ENCODE measurements at places on chromosomes 1 and 21. TPM values are rescaled to one million over a fixed set of nuclear protein-coding genes. Genes with fewer than 3 reads are reported as not detected.

GRCh38 chr1:12643079-12643478 lies 806 bp upstream of the AADACL4 start:
- peaks cover 13% of the 10 kb centered on the region for H3K27me3 ChIP-seq
- no peak overlapping the region for H3K4me3 ChIP-seq
- H3K4me1 ChIP-seq: no peaks in the 10 kb centered on the region
- H3K27ac ChIP-seq: no peak overlapping the region

DNA sequence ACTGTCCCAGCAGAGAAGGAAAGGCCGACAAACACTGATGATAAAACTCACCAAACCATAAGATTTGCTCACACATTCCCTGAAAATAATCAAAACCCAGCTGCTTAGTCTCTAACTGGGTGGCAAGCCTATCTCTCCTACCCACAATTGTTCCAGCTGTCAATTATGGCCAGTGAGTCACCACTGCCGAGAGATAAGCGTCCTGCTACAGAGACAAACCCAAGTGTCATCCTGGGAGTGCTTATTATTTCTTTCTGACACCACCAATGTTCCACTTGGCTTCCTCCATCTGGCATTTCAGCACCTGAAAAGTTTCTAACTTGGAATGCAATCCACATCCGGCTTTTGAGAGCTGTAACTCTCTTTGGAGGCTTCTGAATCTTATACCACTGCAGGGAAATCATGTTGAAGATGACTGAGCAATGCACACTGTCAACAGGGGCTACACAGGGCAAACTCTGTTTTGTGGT lies 51.5 kb upstream of the VAV3 start:
- H3K4me1 ChIP-seq: peaks cover 7% of the 10 kb centered on the region
- no peak overlapping the region for H3K27ac ChIP-seq
- peaks cover 21% of the 10 kb centered on the region for H3K27me3 ChIP-seq
- H3K4me3 ChIP-seq: no peak overlapping the region
- peak; percentile 71 for DNase-seq

The MMP23B gene
- total RNA-seq: 0.59 TPM

DNA sequence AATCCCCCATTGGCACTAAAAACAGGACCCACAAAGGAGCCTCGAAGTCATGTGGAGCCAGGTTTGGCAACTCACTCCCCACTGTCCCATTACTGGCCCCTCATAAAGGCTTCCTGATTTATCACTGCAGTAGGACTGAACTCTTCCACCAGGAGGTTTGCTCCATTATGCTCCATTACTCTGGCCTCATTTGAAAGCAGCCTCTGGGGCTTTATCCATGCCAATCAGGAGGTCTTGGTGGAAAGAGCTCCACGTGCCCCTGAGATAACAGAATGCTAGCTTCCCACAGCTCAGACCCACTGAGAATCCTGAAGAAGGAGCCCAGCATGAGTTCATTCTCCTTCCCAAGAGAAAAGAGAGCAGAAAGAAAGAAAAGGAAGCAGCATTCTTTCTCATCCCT lies 76.4 kb downstream of the HIVEP3 start:
- no peak overlapping the region for H3K4me3 ChIP-seq
- no peak for DNase-seq
- no peaks in the 10 kb centered on the region for H3K27me3 ChIP-seq
- H3K36me3 ChIP-seq: no peaks in the 10 kb centered on the region
- peaks cover 30% of the 10 kb centered on the region for H3K4me1 ChIP-seq

DNA sequence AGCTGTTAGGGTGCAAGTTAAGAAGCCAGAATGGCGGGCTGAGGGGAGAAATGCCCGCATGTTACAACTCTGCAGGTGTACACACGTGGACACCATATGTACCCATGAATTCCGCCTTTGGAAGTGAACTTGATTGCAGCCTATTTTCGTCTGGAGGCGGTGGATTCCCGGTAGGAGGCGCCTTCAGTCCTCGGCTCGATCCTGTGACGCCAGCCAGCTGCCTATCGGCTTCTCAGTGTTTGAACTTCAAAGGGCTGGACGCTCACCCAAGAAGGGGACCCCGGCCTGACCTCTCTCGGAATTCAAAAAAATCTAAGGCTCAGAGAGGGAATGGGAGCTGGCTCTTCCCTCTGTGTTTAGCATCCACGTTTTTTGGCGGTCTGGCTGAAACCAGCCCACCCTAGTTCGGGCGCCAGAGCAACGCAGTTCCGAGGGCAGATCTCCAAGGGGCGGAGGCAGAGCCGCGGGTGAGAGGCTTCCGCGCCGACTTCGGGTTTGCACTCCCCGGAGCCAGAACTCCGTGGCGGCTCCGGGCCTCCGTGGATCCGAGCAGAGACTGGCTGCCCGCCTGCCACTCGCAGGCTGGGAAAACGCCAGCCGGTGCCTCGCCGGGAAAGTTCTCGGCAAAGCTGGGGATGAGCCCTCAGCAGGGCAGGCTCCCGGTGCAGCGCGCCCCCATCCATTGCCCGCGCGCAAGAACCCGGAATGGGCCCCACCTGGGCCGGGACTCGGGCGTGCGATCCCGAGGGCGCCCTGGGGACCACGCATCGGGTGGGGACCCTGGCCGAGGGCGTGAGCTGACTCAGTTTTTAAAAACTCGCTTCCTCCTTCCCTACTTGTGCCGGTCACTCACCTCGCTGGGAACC lies 996 bp upstream of the TMEM51 start:
- H3K27ac ChIP-seq: peak overlapping the region; percentile 23
- DNase-seq: peak; percentile 96
- peaks cover 16% of the 10 kb centered on the region for H3K27me3 ChIP-seq
- H3K4me3 ChIP-seq: peak overlapping the region; percentile 74
- no peaks in the 10 kb centered on the region for H3K36me3 ChIP-seq

- H3K27ac ChIP-seq: no peak overlapping the region
- H3K36me3 ChIP-seq: no peaks in the 10 kb centered on the region
- H3K27me3 ChIP-seq: peaks cover 48% of the 10 kb centered on the region
These were observed 12.5 kb downstream of the RIMS3 start for GRCh38 chr1:40652979-40653378.

DNA sequence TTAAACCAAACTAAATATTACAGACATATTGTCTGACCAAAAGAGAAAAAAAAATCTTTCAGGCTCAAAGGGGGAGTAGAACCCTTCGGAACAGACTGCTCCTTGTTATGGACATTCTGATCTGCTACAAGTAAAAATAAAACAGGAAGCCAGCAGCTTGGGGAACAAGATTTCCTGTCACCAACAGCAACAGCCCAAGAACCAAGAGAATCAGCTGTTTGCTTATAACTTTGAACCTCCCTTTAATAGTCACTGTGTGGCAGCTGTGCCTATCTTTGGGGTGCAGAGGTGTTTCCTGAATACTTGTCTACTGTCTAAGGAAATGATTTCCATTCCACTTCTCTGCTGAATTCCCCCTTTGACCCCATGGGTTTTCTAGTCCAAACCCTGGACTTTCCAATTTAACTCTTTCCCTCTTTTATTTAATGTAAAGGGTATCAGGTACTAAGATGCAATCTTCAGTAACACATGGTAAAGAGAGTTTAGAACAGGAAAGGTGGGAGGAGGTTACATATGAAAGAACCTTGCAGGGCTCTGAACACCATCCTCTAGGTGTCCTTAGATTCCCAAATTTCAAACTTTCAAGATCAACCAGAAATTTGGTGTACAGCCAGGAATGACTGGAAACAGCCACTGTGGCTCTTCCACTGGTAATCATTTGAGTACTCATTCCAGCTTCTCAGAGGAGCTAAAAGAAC lies 38.6 kb downstream of the GPR3 start:
- peaks cover 36% of the 10 kb centered on the region for H3K4me1 ChIP-seq
- H3K36me3 ChIP-seq: peaks cover 13% of the 10 kb centered on the region
- H3K27ac ChIP-seq: no peak overlapping the region
- no peak for DNase-seq
- H3K27me3 ChIP-seq: no peaks in the 10 kb centered on the region

The CYP4Z1 gene
- not detected for total RNA-seq

The PM20D1 gene
- not detected for total RNA-seq

DNA sequence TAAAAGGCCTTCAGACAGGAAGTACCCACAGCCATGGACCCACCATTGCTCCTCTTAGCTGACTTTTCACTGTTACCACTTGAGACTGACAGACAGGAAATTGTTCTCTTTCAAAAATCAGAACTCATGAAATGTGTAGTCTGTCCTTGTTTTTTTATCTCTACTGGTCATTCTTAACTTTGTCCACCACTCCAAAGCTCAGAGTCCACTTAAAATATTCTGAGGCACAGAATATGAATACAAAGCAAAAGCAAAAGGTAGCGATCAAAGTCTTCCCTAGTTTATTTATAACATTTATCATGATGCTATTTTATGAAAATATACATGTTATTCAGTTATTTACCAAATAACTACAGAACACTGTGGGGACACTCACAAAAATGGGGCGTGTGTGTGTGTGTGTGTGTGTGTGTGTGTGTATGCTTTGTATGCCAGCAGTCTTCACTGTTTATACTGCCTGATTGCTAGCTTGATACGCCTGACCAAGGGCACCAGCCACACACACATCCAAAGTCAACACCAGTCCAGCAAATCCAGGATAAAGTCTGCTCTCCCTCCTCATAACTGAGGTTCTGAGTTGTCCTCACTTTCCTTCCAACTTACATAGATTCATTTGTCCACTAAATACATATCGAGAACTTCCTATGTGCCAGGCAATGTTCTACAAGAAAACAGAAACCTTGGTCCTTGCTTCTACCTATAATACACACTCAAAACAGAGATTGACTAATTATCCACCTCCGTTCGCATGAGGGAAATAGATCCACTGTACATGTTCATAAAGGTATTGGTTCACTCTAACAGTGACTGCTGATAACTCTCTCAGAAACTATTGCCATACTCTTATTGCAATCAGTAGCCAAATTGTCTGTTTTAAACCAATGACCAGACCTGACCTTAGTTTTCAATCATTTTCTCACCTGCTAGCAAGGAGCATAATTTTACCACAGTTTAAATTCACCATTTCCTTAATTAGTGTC lies 79.4 kb downstream of the ERICH3 start:
- H3K27me3 ChIP-seq: no peaks in the 10 kb centered on the region
- DNase-seq: no peak
- H3K4me1 ChIP-seq: no peaks in the 10 kb centered on the region
- no peak overlapping the region for H3K27ac ChIP-seq
- no peak overlapping the region for H3K4me3 ChIP-seq
- H3K36me3 ChIP-seq: no peaks in the 10 kb centered on the region

DNA sequence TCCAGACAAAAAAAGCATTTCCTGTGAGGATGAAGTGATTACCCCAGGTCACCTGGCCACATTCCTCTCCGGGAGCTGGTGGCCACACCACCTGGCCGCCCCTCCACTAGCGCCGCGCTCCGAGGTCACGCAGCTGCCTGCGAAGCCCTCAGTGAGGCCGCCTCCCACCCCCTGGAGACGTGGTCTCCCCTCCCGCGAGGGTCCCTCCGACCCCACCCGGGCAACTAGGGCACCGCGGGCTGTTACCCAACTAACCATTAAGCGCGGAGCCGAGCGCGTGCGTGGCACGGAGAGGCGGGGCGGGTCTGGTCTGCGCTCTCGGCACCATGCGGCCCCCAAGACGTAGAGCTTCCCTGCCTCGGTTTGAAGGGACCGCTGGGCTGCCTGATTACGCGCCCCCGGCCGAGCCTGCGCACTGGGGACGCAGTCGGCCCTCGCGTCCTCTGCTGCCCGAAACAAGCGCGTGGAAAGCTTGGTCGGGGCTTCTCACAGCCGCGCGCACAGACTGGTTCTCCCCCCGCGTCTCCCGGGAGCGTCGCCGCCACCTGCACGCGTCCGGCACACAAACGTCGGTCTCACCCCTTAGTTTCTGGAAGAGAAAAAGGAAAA lies 106.5 kb downstream of the SLC16A1 start:
- peak overlapping the region; percentile 73 for H3K4me3 ChIP-seq
- H3K27ac ChIP-seq: no peak overlapping the region
- H3K36me3 ChIP-seq: no peaks in the 10 kb centered on the region
- H3K27me3 ChIP-seq: no peaks in the 10 kb centered on the region
- H3K4me1 ChIP-seq: peaks cover 5% of the 10 kb centered on the region

The PLXNA2 gene
- total RNA-seq: 2.7 TPM

DNA sequence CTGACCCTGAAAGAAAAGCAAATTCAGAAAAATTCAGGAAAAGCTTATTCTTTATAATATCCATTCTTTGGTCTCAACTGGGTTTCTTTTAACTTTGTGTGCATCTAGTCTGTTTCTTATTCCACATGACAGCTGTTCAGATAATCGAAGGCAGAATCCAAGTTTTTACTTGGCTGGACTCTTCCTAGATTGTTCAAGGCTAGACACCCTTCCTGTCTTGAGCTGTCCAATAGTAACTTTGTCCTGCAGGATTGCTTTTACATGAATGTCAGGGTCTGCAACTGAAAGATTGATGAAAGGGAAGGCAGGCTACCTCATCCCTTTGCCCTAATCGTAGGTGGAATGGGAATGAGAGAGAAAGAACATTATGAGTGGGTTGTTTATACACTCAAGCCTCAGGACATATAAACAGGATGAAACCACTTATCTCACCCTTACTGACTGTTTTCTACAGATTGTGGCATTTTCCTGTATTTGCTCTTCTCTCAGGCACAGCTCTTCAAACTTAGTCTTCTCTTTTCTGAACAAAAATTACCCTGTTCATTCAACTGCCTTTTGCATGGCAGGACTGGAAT lies 76.9 kb downstream of the LEPR start:
- no peaks in the 10 kb centered on the region for H3K36me3 ChIP-seq
- no peaks in the 10 kb centered on the region for H3K27me3 ChIP-seq
- no peak overlapping the region for H3K4me3 ChIP-seq
- no peaks in the 10 kb centered on the region for H3K4me1 ChIP-seq
- H3K27ac ChIP-seq: no peak overlapping the region

GRCh38 chr1:80085067-80085466 lies 1078.5 kb upstream of the ADGRL4 start:
- no peak overlapping the region for H3K4me3 ChIP-seq
- H3K4me1 ChIP-seq: no peaks in the 10 kb centered on the region
- H3K27me3 ChIP-seq: no peaks in the 10 kb centered on the region

The STIL gene
- total RNA-seq: 4.0 TPM

The LYPD8 gene
- not detected for total RNA-seq

The AMY2A gene
- not detected for total RNA-seq

The FMOD gene
- total RNA-seq: 5.9 TPM

DNA sequence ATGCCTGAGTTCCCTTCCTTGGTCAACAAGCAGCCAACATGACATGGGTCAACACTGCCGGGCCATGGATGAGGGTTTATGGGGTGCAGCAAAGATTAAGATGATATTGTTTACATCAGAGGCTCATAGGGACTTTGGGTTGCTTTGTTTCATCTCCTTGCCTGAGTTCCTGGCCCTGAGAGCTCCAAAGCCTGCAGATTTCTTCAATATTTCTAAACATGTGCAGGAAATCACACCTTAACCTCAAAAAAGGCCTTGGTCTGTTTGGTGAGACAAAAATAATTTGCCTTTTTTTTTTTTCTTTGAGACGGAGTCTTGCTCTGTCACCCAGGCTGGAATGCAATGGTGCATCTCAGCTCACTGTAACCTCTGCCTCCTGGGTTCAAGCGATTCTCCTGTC lies 876 bp downstream of the SLAMF8 start:
- H3K27ac ChIP-seq: no peak overlapping the region
- H3K27me3 ChIP-seq: peaks cover 14% of the 10 kb centered on the region
- peaks cover 6% of the 10 kb centered on the region for H3K4me1 ChIP-seq

- no peaks in the 10 kb centered on the region for H3K36me3 ChIP-seq
- no peaks in the 10 kb centered on the region for H3K27me3 ChIP-seq
- DNase-seq: no peak
- H3K4me1 ChIP-seq: no peaks in the 10 kb centered on the region
- no peak overlapping the region for H3K27ac ChIP-seq
These were observed 295.9 kb upstream of the ADGRL4 start for GRCh38 chr1:79302380-79302930.
